Right kidney (tissue), 9 donors: ENCODE measurements at places on chromosomes 3 and 15.

DNA sequence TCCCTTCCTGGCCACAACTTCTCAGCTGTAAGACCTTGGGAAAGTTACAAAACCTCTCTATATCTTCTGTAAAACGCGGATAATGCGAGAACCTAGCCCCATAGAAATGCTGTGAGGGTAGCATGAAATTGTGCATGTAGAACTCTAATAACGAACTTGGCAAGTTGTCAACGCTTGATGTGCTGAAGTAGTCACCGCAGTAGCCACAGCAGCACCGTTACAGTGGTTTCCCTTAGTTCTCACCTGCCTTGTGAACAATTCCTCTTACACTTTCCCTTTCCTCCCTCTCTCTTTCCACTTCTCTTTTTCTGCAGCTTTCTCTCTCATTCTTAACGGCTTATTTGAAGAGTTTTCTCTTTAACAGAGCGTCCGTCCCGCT, 447 bp upstream of the SHQ1 start:
- no peak for DNase-seq

DNA sequence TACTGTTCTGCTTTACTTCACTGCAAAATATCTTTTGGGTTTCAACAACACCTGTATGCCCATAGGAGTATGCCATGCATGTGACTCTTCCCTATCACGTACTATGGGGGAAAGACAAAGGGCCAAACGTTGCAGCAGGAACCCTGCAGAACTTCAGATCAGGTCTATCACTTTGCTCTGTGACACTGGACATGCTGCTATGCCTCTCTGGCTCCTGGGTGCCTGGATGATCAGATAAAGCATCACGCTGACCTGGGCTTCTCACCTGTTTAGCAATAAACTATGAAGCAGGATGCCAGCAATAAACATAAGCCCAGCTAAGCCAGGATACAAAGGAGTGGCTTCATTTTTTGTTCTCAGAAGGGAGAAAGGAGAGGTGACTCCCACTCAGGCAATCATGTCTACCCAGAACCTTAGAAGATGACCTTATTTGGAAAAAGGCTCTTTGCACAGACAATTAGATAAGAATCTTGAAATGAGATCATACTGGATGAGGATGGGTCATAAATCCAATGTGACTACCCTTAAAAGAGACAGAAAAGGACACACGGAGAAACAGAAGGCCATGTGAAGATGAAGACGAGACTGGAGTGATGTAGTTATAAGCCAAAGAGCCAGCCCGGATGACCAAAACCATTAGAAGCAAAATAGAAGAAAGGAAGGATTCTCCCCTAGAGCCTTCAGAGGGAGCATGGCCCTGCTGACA, 19.3 kb downstream of the POMGNT2 start:
- DNase-seq: no peak

DNA sequence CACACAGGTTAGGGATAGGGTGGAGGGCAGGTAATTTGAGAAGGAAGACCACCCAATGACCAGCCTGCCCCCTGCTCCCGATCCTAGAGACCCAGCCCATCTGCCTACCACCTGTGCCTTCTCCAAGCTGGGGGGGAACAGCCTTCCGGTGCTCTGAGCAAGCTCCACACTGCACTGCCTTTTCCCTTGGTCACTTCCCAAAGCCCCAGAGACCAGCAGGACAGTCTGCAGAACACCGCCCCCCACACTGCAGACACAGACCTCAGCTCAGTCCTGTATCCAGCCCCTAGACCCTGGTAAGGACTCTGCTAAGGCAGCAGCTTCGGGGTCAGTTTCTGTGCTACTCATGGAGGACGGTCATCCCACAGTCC, 156.9 kb downstream of the MEGF11 start:
- DNase-seq: no peak

GRCh38 chr3:134839422-134839821, 44.4 kb downstream of the EPHB1 start:
- DNase-seq: no peak

GRCh38 chr15:64813075-64813474, 12.4 kb downstream of the PIF1 start:
- DNase-seq: no peak

GRCh38 chr3:87052499-87053260, 61.7 kb upstream of the VGLL3 start:
- peak; percentile 6 for DNase-seq

- no peak for DNase-seq
Measured at GRCh38 chr15:48778331-48778730, 32.5 kb downstream of the CEP152 start.

- DNase-seq: no peak
Measured at GRCh38 chr3:150248116-150248887, 159.8 kb upstream of the TSC22D2 start.

GRCh38 chr15:80434926-80435720, 30.9 kb downstream of the ARNT2 start:
- peak; percentile 31 for DNase-seq

- DNase-seq: peak; percentile 75
Measured at GRCh38 chr3:186097663-186098451, 11.0 kb downstream of the ETV5 start.
